SK-N-DZ (cell line): ENCODE measurements at places on chromosomes 7 and 10.

DNA sequence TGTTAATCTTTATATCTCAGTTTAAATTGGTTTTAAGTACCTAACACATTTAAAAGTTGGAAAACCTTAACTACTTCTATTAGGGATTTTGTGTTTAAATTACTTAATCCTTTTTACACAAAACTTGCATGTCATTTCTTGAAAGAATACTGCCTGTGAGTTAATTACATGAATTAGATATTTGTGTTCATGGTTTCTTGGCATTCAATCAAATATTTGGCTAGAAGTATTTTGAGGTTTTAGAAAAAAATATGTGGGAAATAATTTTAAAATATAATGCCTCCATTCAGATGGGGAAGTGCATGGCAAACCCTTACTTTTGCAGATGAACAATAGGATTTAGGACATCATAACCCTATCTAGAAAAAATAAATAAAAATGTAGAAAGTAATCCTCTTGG lies 186.5 kb upstream of the SEMA3E start:
- no peak for DNase-seq

DNA sequence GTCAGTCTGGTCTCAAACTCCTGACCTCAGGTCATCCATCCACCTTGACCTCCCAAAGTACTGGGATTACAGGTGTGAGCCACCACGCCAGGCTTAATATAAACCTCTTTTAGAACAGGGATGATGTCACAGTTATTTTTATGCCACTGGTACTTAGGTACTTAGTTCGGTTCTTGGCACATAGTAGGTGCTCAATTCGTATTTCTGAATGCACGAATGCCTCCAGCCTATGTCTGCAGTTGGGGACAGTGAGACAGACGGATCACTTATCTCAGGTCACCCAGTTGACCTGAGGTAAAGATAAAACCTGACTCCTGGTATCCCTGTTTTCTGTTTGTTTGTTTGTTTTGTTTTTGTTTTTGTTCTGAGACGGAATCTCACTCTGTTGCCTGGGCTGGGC lies 6.1 kb upstream of the NAT16 start:
- DNase-seq: no peak

DNA sequence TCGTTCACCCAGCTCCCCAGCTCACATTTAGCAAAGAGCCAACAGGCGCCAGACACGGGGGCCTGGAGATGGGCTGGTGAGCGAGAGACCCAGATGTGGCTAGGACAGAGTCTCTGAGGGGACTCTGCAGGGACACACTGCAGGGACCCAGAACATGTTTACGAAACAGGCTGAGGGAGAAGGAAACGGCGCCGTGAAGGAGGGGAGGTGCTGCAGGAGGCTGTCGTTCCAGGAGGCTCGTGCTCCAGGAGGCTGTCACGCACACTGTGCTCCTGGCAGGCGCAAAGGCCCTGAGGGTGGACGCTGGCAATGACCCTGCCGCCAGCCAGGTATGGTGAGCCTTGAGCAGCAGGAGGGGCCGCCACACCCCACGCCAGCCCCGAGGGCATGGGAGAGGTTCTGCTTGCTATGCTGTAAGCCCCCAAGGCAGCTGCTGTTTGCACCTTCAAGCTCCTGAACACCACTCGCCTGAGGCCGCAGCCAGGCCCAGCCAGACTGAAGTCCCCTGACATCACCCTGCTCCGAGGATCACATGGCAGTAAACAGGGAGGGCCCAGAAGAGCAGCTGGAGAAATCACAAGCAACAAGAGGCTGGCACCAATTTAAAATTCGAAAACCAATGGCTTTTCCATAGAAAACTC lies 27.3 kb downstream of the ADAP1 start:
- DNase-seq: no peak

DNA sequence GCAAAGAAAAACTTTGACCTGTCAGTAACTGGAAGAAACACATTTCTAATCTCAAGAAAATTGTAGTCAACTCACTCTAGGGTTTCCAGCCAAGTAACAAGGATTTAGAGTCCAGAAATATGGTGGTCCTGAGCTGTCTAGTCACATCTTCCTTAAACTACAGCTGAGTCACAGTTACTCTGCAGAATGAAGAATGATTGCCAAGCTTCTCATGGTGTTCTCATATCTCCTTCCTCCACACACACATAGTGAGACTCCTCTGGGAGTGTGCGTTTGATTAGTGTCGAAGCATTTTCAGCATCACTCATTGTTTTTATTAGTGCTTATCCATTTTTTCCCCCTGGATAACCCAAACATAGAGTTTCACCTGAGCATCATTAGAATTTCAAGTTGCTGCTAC lies 93.1 kb upstream of the CXCL12 start:
- no peak for DNase-seq

DNA sequence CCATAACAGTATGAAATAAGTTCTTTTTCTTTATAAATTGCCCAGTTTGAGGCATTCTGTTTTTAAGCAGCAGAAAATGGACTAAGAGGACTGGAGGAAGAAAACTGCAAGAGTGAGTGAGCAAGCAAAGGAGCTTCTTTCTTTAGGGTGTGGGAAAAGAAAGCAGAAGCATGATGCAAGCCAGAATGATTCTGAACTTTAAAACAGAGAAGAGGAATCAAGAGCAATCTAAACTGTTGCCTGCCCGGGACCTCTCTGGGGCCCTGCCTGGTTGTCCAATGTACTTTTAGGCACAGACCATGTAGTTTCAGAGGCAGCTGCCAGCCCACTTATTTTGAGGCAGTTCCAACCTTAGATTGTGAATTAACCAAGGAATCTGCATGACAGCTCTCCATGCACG lies 186.3 kb downstream of the PLPP4 start:
- no peak for DNase-seq

DNA sequence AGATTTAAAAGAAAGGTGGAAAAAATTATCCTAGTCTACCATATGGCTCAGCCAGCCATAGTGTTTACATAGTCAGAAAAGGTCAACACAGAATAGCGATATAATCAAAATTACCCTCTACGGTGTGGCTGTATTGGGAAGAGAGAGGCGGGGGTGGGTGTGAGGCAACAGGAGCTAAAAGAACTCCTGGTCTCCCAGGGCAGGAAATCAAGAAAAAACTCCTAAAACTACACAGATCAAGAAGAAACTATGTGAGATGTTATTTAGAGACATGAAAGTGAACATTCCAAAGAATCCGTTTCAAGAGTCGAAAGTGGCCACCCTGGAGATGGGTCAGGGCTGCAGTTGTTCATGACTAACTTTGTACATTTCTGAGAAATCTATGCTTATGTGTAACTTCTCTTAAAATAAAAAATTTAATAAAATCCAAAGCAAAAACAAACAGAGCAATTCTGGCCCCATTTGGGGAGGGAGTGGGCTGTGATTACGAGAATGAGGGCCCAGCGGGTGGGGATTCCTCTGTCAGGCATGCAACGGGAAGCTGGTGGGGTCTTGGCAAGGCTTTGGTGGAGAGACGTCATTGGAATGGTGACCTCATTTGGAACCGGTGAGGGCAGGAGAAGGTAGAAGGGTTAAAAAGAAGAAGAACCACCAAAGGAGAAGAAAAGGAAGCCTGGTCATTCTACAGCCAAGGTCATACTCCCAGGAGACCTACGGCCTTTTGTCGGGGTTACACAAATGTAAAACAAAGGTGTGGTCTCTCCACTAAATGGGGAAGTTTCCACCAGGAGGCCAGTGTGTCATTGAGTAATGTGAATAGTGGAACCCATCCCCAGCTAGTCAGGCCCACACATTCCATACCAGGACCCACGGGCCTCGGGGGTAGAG lies 71.2 kb upstream of the DUSP5 start:
- DNase-seq: no peak

- DNase-seq: no peak
Measured at GRCh38 chr7:119758254-119758653, 514.7 kb upstream of the KCND2 start.

- DNase-seq: no peak
Measured at GRCh38 chr7:44978511-44979366, at the start of gene MYO1G. Gene MYO1G (minus strand): TSS chr7:44979015. CDS start chr7:44978961, 54 bp downstream.

DNA sequence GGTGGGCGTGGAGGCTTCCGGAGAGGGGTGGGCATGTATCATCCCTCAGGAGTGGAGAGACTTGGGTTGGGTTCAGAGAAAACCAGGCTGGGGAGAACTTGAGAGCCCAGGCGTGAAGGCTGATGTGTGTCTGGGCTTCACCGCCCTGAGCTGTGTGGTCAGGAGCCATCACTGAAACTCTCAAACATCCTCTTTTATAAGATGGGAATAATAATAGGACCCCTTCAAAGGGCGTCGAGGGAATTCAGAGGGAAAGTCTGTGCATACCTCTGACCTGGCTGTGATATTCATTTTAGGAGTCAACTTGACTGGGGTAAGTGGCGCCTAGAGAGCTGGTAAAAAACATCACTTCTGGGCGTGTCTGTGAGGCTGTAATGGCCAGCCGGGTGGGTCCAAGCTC lies 21.1 kb upstream of the PSMG3 start:
- DNase-seq: no peak

- peak; percentile 47 for DNase-seq
Measured at GRCh38 chr7:20647908-20648776, 32.7 kb downstream of the ABCB5 start.

DNA sequence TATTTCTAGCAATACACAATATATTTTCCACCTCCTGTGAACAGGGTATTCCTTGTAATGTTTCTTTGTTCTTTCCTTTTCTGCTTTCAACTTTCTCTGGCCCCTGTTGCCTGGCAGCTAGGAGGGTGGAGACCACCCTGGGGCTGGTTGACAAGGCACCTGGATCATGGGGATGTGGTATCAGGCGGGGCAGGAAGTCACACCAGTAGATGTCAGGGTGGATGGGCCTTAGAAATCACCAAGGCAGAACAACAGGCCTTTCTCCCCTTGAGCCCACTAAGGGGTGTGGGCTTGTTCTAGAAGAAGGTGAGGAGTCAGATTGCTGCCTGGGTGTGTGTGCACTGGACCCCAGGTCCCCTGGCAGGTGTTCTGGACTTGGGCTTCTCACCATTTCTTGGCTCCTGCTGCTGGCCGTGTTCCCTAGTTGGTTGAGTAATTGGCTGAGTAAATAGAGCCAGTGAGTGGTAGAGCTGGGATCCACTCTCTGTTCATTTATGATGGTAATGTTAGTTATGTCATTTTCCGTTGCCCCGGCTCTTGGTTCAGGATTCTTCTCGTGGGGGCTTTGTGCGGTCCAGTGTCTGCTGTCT lies 24.9 kb downstream of the ZNF783 start:
- no peak for DNase-seq

GRCh38 chr10:124510759-124511158 lies 49.1 kb downstream of the LHPP start:
- no peak for DNase-seq

DNA sequence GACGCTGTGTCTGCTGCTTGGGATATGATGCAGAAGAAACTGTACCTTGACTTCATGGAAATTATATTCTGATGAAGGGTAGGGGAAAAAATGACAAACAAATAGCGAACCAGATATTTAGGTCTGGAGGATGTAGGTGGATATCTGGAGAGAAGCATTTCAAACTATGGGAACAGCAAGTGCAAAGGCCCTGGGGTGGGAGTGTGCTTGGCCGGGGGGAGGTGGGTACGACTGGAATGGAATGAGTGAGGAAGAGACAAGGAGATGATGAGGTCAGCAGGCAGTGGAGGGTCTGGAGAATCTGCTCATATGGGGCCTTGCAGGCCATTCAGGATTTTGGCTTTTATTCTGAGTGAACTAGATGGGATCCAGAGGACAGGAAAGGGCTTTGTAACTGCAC lies 65.2 kb downstream of the TLL2 start:
- no peak for DNase-seq

DNA sequence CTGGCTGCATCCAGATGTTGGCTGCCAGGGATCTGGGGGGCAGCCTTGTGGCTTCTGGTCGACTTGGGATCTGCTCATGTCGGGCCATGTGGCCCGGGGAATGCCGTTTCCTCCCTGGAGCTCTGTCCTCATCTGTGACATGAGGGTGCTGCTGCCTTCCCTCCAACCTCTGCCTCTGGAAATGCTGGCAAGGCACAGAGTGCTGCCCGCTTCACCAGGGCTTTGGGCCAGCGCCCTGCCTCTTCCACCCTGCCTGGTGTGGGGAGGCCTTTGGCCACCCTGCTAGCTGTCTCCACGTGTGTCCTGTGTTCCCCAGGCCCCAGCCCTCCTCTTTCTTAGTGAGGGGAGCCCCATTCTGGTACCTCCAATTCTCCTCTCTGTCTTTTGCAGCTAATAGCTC lies 5.8 kb upstream of the SMARCD3 start:
- DNase-seq: no peak

DNA sequence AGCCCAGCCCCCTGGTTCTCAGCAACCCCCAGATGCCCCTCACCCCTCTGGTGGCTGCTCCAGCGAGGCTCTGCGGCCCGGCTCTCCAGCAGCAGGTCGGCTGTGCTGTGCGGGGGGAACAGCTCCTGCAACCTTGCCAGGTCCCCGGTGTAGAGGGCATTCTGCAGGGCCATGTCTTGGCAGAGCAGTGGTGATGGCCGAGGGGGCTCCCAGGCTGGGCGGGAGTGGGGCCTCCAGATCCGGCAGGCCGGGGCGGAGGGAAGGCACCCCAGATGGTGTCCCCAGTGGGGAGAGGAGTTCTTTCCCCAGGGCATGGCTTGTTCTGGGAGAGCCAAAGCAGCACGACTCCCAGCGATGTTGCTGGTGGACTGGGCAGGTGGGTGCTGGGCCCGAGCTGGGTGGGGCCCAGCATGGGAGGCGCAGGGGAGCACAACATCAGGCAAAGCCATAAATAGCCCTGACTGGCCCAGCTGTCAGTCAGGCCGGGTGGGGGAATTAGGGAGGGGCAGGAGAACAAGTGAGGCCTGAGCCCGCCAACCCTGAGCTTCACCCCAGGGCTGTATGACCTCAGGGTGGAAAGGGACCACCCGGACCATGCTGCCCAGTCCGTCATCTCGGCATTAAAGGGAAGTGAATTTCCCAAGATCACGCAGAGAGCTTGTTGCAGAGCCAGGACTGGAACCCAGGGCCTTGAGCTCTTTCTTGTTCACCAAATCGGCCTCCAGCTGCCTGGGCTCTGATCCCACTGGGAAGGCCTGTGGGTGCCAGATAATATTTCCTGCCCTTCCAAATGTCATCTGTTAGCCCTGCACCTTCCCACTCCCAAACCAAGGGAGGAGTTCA lies 580 bp upstream of the ASB10 start:
- DNase-seq: no peak

- no peak for DNase-seq
Measured at GRCh38 chr10:113879691-113880090, 25.2 kb downstream of the NHLRC2 start.

DNA sequence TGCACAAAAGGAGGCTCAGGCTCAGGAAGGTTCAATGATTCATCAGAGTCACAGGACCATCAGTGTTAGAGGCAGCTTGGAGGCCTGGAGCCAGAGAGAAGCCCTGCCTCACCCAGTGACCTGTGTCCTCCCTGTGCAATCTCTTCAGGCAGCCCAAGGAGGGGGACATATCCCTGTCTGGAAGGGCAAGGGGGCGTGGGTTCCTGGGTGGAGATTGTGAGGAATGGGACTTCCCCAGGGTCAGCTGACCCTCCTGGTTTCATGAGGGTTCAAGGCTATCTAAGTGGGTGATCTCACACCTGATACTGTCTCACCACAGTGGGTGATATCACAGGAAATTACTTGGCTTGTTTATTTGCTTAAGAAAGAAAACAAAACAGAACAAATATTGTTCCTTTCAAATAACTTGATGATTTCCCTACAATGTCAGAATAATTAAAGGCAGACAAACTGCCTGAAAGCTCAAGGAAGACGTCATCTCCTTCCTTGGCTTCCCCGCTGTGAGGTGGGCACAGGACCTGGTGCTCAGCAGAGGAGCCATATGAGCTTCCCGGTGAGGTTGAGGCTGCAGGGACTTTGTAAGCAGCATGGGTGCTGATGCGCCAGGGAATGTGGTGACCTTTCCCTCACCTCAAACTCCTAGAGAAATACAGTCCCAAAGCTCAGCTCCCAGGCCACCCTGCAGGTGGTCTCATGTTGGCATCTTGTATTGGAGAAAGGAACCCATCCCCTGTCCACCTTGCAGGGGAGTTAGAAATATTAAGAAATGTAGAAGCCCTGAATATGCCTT lies 763.2 kb downstream of the GRID1 start:
- no peak for DNase-seq

- DNase-seq: no peak
Measured at GRCh38 chr10:12539350-12540164, 190.2 kb downstream of the CAMK1D start.
